ENCODE measurements at places on chromosomes 6 and 20. TPM values are rescaled to one million over a fixed set of nuclear protein-coding genes. Genes with fewer than 3 reads are reported as not detected.

GRCh38 chr6:54817236-54817635 lies 29.3 kb upstream of the FAM83B start:
- no peak for DNase-seq

DNA sequence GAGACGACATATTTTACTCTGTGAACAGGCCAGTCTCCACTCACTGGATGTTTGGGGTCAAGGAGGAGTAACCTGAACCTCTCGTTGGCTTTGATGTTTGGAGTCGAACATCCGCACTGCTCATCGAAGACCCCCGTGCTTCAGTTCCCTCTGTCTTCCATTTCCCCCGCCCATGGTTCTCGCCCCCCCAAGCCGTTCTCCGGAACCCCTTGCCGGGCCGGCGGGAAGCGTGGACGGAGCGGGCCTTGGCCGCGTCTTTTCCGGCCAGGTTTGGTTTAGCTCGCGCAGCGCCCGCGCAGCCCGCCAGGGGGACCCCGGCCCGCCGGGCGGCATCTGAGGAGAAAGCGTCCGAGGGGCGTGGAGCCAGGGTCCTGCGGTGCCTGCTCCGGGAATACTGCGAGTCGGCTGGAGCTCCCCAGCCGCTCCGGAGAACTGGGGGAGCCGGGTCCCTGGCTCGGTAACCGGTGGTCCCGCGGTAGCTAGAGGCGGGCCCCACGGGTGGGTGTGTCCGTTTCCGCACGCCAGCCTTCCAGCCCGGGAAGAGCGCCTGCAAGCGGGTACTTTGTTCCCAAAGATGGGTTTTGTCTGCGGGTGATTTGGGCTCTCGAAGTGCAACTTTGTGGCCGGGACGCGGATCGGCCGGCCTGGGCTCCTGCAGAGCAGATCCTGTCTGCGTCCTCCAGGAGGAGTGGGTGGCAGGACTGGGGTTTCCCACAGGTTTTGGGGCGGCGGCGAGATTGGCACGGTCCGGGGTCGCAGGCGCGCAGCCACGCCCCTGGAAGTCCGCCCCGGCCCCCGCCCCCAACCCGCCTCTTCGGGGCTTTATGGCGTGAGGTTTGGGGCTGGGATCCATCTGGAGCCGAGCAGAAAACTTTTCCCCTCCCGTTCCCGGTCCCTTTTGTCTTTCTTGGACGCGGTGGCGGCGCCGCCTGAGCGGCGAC lies at the start of gene TMEM200A:
Gene TMEM200A (plus strand): TSS at position 852 of the 941 bp plus-strand sequence. CDS start 74,406 bp downstream, outside the sequence.
- peak; percentile 73 for DNase-seq

GRCh38 chr6:146598772-146599405 lies at the start of gene ADGB:
ADGB (plus strand) TSS chr6:146598972; CDS start chr6:146599041, 69 bp downstream.
- peak; percentile 80 for DNase-seq

- no peak for DNase-seq
Observed at GRCh38 chr20:49515586-49515985, 33.1 kb upstream of the KCNB1 start.

DNA sequence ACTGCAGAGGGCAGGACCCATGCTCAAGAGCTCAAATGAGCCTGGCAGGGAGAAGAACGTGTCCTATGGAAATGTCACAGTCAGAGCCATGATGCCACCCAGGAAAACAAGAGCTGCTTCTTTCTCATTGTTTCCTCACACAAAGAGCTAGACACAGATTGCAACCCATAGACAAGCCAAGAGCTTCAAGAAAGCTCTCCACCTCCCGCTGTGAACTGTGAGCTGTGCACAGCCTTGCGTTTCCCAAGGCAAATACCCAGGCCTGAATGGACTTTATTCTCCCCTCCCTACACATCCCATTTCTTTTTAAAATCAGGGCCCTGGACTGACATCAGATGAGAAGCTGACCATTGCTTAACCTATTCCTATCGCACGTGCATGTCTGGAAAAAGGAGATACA lies 388.8 kb downstream of the RNGTT start:
- DNase-seq: no peak

- DNase-seq: no peak
Observed at GRCh38 chr6:129929433-129929832, 68.3 kb upstream of the TMEM244 start.

- no peak for DNase-seq
Observed at GRCh38 chr6:93498713-93499112, 79.4 kb upstream of the EPHA7 start.

DNA sequence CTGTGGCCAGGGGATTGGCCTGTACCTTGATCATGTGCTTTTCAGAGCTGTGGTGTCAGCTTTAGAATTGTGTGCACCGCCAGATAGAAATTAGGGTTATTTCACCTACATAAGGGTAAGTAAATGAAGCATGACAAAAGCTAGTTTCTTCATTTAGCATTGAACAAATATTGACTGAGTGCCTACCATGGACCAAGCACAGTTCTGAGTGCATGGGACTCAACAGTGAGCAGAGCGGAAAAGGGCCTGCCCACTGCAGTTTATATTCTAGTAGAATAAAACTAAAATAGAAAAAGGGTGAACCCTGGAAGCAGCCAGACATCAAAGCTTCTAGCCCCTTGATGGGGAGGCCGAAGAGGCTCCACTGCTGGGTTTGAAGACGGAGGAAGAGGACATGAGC lies 25.6 kb downstream of the ECT2L start:
- no peak for DNase-seq

- DNase-seq: no peak
Observed at GRCh38 chr6:169978615-169979161, 227.3 kb downstream of the ERMARD start.

- no peak for DNase-seq
Observed at GRCh38 chr6:144379356-144379755, 94.2 kb downstream of the UTRN start.

GRCh38 chr6:165159460-165159859 lies 149.9 kb downstream of the C6orf118 start:
- DNase-seq: no peak

- DNase-seq: no peak
Observed at GRCh38 chr6:75124085-75124484, 81.8 kb downstream of the COL12A1 start.

GRCh38 chr6:3981917-3982316 lies 97.0 kb downstream of the FAM217A start:
- no peak for DNase-seq

DNA sequence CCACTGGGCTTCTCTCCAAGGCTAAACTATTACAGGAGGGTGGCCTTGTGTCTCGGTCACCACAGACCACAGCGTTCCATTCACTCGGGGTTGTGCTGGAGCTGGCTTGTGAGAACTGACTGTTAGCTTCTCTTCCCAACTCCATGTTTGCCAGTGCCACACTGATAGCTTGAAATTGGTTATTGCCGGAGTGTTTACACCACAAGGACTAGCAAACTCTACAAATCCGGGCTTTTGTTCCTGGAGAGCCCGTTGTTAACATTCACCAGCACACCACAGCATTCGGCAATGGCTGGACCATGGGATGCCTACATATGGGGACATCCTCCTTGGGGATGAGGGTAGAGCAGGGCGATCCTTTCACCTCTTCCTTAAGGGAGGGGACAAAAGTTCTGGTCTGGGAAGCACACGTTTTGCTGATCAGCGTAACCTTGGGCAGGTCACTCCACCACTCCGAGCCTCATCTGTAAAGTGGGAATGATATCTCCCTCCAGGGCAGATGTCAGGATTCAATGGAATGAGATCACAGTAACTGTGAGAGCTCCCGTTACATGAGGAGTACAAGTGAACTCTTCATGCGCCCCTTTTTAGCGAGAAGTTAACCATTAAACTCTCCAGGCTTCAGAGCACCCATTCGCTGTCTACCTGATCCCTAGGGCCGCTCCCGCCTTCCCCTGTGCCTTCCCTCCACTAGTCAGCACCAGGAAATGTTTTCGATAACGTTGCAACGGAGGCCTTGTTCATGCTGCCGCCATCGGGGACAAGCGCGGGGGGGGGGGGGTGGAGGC lies 41.7 kb upstream of the TTPAL start:
- no peak for DNase-seq

GRCh38 chr6:2103765-2104523 lies 141.5 kb downstream of the GMDS start:
- peak; percentile 36 for DNase-seq

- DNase-seq: no peak
Observed at GRCh38 chr20:2507464-2507863, 1.3 kb downstream of the ZNF343 start.

SLC35B2 gene
- total RNA-seq: 34.3 TPM

NKAPL gene
- not detected for total RNA-seq

RPP40 gene
- total RNA-seq: 3.9 TPM

DCDC2 gene
- total RNA-seq: 0.06 TPM

OSER1 gene
- total RNA-seq: 28.5 TPM

Data from cardiac muscle cell (in vitro differentiated cells and primary cell).